Hepatocyte (in vitro differentiated cells): ENCODE measurements at places on chromosomes 1 and 21. TPM values are rescaled to one million over a fixed set of nuclear protein-coding genes. Genes with fewer than 3 reads are reported as not detected.

Gene TTLL10
- total RNA-seq = not detected in 2 replicates

- H3K4me3 ChIP-seq = no peak overlapping the region
- H3K4me1 ChIP-seq = no peaks in the 10 kb centered on the region
- no peaks in the 10 kb centered on the region for H3K27me3 ChIP-seq
Measured at GRCh38 chr1:226373376-226373775, 34.5 kb downstream of the PARP1 start.

DNA sequence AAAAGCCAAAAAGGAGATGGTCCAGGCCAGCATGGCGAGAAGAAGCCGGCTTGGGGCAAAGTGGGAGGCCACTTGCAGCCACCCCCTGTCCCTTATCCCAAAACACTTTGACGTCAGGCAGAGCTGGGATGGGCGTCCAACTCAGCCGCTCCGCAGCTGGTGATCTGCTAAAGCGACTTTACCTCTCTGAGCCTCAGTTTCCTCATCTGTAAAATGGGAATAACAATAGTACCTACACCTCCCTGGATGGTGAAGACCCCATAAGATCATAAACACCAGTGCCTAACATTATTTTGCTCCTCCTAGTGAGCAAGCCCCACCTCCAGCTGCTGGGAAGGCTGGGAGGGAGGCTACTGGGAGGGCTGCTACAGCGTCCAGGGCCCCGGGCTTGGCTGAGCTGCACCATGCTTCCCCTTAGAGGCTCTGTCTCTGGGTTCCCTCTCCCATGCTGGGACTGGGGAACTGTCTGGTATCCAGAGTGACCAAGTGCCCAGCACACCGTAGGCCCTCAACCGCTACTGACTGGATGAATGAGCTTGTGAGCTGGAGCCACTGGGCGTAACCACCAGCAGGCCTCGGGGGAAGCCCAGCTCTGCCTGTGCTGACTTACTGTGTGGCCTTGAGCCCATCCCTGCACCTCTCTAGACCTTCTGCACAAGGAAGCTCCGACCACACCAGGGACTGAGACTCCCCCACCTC lies 18.3 kb downstream of the IFFO2 start:
- H3K27ac ChIP-seq = no peak overlapping the region
- no peak for DNase-seq
- no peaks in the 10 kb centered on the region for H3K27me3 ChIP-seq
- H3K4me1 ChIP-seq = peaks cover 6% of the 10 kb centered on the region

Gene TMEM51
- total RNA-seq = 23.7 and 24.0 TPM in 2 replicates

GRCh38 chr21:10464975-10465374 lies 56.4 kb upstream of the TPTE start:
- no peak overlapping the region for H3K4me3 ChIP-seq
- no peaks in the 10 kb centered on the region for H3K27me3 ChIP-seq
- H3K4me1 ChIP-seq = no peaks in the 10 kb centered on the region
- no peak for DNase-seq

Gene MRPL37
- 60.9 and 77.4 TPM in 2 replicates for total RNA-seq

DNA sequence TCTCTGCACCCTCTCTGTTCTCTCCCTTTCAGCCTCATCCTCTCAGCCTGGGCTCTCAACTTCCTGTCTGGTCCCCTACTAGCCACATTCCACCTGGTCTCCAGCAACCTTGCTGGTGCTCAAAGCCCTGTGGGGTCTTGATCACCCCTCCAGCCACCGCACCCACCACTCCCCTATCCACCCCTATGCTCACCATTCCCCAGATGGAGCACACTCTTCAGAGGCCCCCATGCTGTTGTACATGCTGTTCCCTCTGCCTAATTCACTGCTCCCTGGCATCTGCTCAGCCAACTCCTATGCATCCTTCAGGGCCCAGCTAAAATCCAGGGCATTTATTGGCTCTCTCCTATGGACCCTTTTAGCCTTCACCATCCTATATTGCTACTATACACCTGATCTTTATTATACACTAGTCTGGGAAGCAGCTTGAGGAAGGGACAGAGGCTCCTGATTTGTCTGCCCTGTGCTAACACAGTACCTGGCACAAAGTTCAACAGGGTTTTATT lies 81.0 kb downstream of the GLIS1 start:
- no peak overlapping the region for H3K27ac ChIP-seq
- peaks cover 10% of the 10 kb centered on the region for H3K4me1 ChIP-seq
- no peak overlapping the region for H3K4me3 ChIP-seq
- DNase-seq = no peak

Gene COG2
- total RNA-seq = 39.9 and 46.2 TPM in 2 replicates

- DNase-seq = peak; percentile 81
- H3K36me3 ChIP-seq = no peaks in the 10 kb centered on the region
- peaks cover 32% of the 10 kb centered on the region for H3K4me1 ChIP-seq
- H3K27me3 ChIP-seq = no peaks in the 10 kb centered on the region
- H3K4me3 ChIP-seq = no peak overlapping the region
Measured at GRCh38 chr21:45012662-45013259, 61.6 kb upstream of the ADARB1 start.

Gene GNG4
- 4.8 and 6.1 TPM in 2 replicates for total RNA-seq

Gene GPR161
- total RNA-seq = 13.6 and 15.9 TPM in 2 replicates

- H3K27me3 ChIP-seq = peaks cover 28% of the 10 kb centered on the region
- no peak overlapping the region for H3K4me3 ChIP-seq
- DNase-seq = peak; percentile 46
- no peaks in the 10 kb centered on the region for H3K36me3 ChIP-seq
Measured at GRCh38 chr1:58030456-58030855, 516.1 kb downstream of the OMA1 start.

GRCh38 chr1:2411801-2412394 lies 466 bp downstream of the PEX10 start:
- peak overlapping the region; percentile 90 for H3K4me3 ChIP-seq
- H3K4me1 ChIP-seq = peaks cover 22% of the 10 kb centered on the region
- no peak for DNase-seq
- H3K27me3 ChIP-seq = no peaks in the 10 kb centered on the region
- no peaks in the 10 kb centered on the region for H3K36me3 ChIP-seq

GRCh38 chr1:204466416-204467405 lies 27.9 kb downstream of the PIK3C2B start:
- H3K4me3 ChIP-seq = no peak overlapping the region
- H3K36me3 ChIP-seq = no peaks in the 10 kb centered on the region
- H3K27ac ChIP-seq = no peak overlapping the region
- peaks cover 7% of the 10 kb centered on the region for H3K4me1 ChIP-seq
- DNase-seq = no peak

GRCh38 chr1:80531182-80531581 lies 1269.6 kb upstream of the ADGRL2 start:
- no peaks in the 10 kb centered on the region for H3K36me3 ChIP-seq
- no peak for DNase-seq
- H3K27me3 ChIP-seq = no peaks in the 10 kb centered on the region
- H3K27ac ChIP-seq = no peak overlapping the region
- no peak overlapping the region for H3K4me3 ChIP-seq

Gene CFHR1
- total RNA-seq = 51.1 and 58.2 TPM in 2 replicates

GRCh38 chr1:35261412-35262120 lies 6.9 kb upstream of the ZMYM4 start:
- H3K27me3 ChIP-seq = no peaks in the 10 kb centered on the region
- no peaks in the 10 kb centered on the region for H3K4me1 ChIP-seq
- no peak overlapping the region for H3K4me3 ChIP-seq
- H3K36me3 ChIP-seq = no peaks in the 10 kb centered on the region
- no peak overlapping the region for H3K27ac ChIP-seq
- no peak for DNase-seq

- no peaks in the 10 kb centered on the region for H3K36me3 ChIP-seq
- peak overlapping the region; percentile 66 for H3K4me3 ChIP-seq
- H3K27me3 ChIP-seq = peaks cover 13% of the 10 kb centered on the region
- H3K27ac ChIP-seq = peak overlapping the region; percentile 98
Measured at GRCh38 chr1:29123053-29123886, 433 bp downstream of the TMEM200B start.

DNA sequence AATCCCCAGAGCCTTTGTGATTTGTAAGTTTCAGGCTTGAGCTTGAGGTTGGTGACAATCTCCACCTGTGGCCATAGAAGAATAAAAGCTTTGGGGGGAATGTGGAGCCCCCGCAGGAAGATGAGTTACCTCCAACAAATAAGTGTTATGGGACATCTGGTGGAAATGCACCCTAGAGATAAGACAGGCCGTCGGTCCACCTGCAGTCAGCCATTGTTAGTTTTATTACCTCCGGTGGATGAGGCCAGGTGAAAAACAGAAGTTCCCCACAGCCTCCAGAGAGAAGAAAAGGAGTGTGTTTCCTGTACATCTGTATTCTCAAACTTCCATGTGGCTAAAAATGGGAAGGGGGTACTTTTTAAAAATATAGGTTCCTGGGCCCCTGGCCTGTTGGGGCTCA lies 137.4 kb downstream of the KAZN start:
- no peaks in the 10 kb centered on the region for H3K27me3 ChIP-seq
- H3K27ac ChIP-seq = no peak overlapping the region
- no peak for DNase-seq
- H3K4me1 ChIP-seq = peaks cover 14% of the 10 kb centered on the region
- no peak overlapping the region for H3K4me3 ChIP-seq

Gene FCGR2B
- 0.52 TPM in 1 of 2 replicates, not detected in the other for total RNA-seq

DNA sequence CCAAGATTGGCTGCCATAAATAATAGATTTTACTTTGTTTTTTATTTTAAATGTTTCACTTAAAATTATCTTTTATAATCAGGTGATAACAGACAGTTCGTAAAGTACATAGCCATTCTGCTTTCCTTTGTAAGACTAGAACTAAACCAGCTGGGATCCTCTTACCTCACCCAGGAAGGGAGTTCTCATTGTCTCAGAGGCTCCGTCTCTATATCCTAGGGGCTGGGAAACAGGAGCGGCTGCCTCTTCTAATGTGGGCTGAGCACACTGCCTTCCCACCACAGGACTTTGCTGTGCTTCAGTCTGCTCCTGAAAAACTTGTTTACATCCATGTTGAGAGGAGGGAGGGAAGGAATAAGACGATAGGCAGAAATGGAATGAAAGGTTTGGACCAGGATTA lies 45.6 kb upstream of the PGD start:
- DNase-seq = no peak
- no peak overlapping the region for H3K4me3 ChIP-seq
- H3K36me3 ChIP-seq = no peaks in the 10 kb centered on the region
- no peaks in the 10 kb centered on the region for H3K27me3 ChIP-seq
- H3K4me1 ChIP-seq = no peaks in the 10 kb centered on the region

Gene EDARADD
- total RNA-seq = 2.4 and 4.5 TPM in 2 replicates
